ENCODE measurements at places on chromosomes 2 and 18. TPM values are rescaled to one million over a fixed set of nuclear protein-coding genes. Genes with fewer than 3 reads are reported as not detected.

DNA sequence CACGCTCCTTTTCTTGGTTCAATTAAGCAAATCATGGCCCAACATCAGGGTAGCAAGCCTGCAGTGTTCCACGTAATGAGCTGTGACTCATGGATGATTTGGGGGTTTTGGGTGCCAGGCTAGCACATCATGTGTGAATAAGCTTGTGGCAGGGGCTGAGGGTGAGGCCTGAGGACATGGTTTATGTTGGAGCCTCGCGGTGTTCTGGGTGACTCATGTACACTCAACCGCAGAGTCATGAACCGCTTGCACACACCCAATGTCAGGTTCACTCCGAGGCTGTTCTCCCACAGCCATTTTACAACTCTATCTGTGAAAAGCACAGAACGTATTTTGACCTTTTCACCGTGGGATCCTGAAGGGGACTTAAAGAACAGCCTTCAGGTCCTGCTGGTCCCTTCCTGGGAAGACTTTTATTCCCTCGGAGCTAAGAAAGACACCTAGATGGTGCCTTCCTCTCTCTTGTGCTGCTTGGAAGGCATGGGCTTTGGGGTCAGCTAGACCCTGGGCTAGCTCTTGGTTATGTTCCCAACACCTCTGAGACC, 139.9 kb upstream of the ZEB2 start:
- H3K27ac ChIP-seq: no peak overlapping the region
- no peaks in the 10 kb centered on the region for H3K36me3 ChIP-seq
- DNase-seq: no peak

- H3K27ac ChIP-seq: no peak overlapping the region
- peaks cover 31% of the 10 kb centered on the region for H3K4me1 ChIP-seq
- H3K4me3 ChIP-seq: no peak overlapping the region
- no peaks in the 10 kb centered on the region for H3K36me3 ChIP-seq
- no peak for DNase-seq
Observed at GRCh38 chr2:239262484-239263230, 138.2 kb downstream of the HDAC4 start.

DNA sequence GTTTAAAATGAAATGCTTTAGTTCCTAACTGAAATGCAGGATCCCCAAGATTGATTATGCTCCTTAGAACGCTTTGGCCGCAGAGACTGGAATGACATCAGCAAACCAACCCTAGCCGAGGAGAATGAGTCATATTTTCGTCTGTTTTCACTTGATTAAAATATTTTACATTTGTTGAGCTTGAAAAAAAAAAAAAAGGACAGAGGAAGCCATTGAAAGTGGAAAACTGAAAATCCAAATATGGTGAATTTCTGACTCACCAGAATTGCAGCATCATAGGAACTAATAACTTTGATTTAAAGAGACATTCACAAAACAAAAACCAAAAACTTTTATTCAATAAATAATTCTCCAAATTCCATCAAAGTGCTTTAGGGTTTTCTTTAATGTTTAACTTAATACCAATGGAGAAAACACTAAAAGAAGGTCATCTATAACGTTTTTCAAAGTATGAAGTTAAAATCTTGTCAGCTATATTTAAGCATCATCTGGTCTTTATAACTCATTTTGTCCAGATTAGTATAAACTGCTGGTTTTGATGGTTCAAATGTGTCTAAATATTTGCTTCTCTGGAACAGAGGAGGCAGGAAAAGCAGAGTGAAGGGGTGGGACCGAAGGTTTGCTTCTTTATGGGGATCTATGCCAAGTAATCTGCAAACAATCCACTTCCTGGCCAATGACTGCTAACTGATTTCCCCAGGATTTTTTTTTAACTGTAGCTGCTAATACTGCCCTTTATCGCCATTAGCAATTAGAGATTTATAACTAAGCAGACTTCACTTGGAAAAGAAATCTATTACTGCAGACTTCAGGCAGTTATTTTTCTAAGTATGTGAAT, 30.9 kb upstream of the COL5A2 start:
- DNase-seq: peak; percentile 85
- no peaks in the 10 kb centered on the region for H3K36me3 ChIP-seq
- peaks cover 10% of the 10 kb centered on the region for H3K4me1 ChIP-seq
- no peak overlapping the region for H3K4me3 ChIP-seq
- no peaks in the 10 kb centered on the region for H3K27me3 ChIP-seq
- H3K27ac ChIP-seq: peak overlapping the region; percentile 60

Gene UGT1A4
- not detected for total RNA-seq

DNA sequence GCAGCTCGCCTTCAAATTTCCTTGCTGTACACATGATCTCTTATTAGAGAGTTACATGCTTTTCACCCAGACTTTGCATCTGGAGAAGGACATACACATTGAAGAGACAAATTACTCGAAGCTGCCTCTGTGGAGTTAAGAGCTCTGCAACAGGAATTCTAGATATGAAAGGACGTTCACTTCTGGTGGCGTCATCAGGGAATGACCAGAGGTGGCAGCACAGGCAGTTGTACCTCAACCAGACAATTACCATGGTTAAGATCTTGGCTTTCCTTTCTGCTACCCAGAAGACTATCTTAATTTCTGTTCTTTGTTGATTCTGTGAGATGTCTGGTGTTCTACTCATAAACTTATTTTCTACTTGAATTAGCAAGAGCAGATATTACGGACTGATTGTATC, 39.1 kb upstream of the MC4R start:
- H3K4me1 ChIP-seq: no peaks in the 10 kb centered on the region
- no peak for DNase-seq
- no peaks in the 10 kb centered on the region for H3K27me3 ChIP-seq

Gene GCG
- not detected for total RNA-seq

Gene IL1R1
- 163 TPM for total RNA-seq

- peak overlapping the region; percentile 6 for H3K27ac ChIP-seq
- DNase-seq: no peak
- H3K36me3 ChIP-seq: no peaks in the 10 kb centered on the region
- H3K4me1 ChIP-seq: peaks cover 20% of the 10 kb centered on the region
Observed at GRCh38 chr2:20525041-20526035, 78.5 kb downstream of the RHOB start.

- no peaks in the 10 kb centered on the region for H3K4me1 ChIP-seq
- no peaks in the 10 kb centered on the region for H3K27me3 ChIP-seq
- H3K36me3 ChIP-seq: no peaks in the 10 kb centered on the region
- no peak for DNase-seq
- no peak overlapping the region for H3K27ac ChIP-seq
Observed at GRCh38 chr2:181352158-181352557, 105.0 kb upstream of the ITGA4 start.

Gene SIGLEC15
- 0.64 TPM for total RNA-seq

GRCh38 chr2:172969166-172969565, 106.5 kb upstream of the MAP3K20 start:
- peaks cover 2% of the 10 kb centered on the region for H3K36me3 ChIP-seq
- H3K27me3 ChIP-seq: no peaks in the 10 kb centered on the region
- no peak for DNase-seq
- H3K27ac ChIP-seq: no peak overlapping the region
- peaks cover 7% of the 10 kb centered on the region for H3K4me1 ChIP-seq
- no peak overlapping the region for H3K4me3 ChIP-seq

- no peaks in the 10 kb centered on the region for H3K4me1 ChIP-seq
- H3K27ac ChIP-seq: no peak overlapping the region
- H3K36me3 ChIP-seq: no peaks in the 10 kb centered on the region
- H3K27me3 ChIP-seq: no peaks in the 10 kb centered on the region
- DNase-seq: no peak
Observed at GRCh38 chr18:66550366-66550765, 53.5 kb downstream of the CDH19 start.

DNA sequence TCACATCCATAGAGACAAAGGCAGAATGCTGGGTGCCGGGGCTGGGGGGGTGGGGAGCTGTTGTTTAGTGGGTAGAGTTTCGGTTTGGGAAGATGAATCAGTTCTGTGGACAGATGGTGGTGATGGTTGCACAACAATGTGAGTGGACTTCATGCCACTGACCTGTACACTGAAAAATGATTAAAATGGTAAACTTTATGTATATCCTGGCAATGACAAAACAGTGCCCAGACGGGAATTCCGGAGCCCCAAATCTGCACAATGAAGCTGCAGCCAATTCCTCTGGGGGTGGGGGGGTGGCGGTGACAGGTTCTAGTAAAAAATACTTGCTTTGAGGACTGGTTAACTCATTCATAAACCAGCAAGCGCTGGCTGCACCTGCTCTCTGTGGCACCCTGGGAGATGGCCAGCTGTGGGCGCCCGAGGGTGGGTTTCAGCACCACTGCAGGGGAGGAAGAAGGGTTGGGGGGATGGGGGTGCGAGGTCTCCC, 81.8 kb upstream of the HPCAL1 start:
- H3K27me3 ChIP-seq: no peaks in the 10 kb centered on the region
- H3K36me3 ChIP-seq: no peaks in the 10 kb centered on the region

DNA sequence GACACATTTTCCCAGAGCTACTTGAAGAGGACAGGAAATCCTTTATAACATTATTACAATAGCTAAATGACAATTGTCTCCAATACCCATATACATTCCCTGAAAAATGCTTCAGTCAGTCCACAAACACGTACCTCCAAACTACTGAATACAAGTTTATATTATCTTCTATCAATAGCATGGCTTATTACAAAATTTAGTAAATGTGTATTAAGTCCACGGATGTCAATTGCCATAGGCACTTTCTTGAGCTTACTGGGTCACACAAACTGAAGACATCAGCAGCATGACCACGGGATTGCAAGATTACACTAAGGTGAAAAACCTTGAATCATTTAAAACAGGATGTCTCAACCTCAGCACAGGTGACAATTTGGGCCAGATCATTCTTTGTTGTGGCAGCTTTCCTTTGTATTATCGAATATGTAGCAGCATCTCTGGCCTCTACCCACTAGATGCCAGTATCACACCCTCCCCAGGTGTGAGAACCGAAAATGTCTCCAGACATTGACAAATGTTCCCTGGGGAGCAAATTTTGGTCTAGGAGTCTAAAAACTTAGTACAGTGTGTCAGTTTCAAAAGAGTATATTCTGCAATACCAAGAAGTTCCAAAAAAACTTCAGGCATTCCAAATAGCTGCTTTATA, 1.4 kb downstream of the MBD2 start:
- DNase-seq: no peak
- no peak overlapping the region for H3K4me3 ChIP-seq
- H3K36me3 ChIP-seq: no peaks in the 10 kb centered on the region
- no peak overlapping the region for H3K27ac ChIP-seq
- peaks cover 4% of the 10 kb centered on the region for H3K4me1 ChIP-seq

DNA sequence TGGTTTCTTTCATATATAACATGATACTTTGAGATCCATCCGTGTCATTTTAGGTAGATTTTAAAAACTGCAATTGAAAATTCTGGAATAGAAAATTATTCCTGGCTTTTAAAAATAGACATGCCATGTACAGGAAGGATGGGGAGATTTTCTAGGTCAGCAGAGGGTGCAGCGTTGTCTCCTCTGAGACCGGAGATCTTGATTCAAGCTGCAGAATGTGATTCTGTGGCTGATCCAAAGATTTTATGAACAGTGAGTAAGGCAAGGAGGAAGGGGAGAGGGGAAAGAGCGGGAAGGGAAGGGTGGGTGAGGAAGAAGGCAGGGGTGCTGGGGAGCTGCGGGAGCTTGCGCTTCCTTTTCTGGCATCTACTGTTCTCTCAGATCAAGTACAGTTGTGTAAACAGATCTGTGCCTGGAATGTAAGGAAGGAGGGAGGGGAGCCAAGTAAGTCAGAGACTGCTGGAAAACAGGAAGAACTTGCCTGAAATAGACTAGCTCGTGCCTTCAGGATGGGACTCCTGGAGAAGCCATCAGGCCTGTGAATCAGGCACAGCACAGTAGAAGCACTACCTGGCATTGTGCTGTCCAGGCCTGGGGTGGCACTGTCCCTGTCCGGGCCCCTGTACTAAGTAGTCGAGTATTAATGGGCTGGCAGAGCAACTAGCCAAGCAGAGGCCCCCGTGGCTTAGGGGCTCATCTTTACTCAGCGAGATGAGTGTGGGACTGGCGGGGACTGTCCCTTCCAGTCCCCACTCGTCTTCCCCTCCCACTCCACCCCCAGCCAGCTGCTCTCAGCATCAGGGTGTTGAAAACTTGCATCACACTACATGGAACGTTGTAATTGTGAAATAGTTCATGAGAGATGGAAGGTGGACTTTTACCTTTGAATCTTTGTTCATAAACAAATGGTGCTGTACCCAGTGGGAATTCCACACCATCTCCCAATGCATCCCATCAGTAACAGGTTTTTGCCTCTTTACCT, 163.5 kb downstream of the UXS1 start:
- H3K27ac ChIP-seq: peak overlapping the region; percentile 59
- H3K36me3 ChIP-seq: no peaks in the 10 kb centered on the region
- peak; percentile 96 for DNase-seq
- H3K27me3 ChIP-seq: no peaks in the 10 kb centered on the region

GRCh38 chr2:107376909-107377308, 449.8 kb upstream of the RGPD4 start:
- DNase-seq: no peak
- H3K4me1 ChIP-seq: no peaks in the 10 kb centered on the region
- H3K27ac ChIP-seq: no peak overlapping the region

GRCh38 chr18:43800584-43800983, 523.3 kb upstream of the SYT4 start:
- no peaks in the 10 kb centered on the region for H3K4me1 ChIP-seq
- no peak overlapping the region for H3K4me3 ChIP-seq
- no peak overlapping the region for H3K27ac ChIP-seq
- DNase-seq: no peak
- H3K27me3 ChIP-seq: no peaks in the 10 kb centered on the region

Gene VPS54
- 49.3 TPM for total RNA-seq

Gene RAB12
- 36.3 TPM for total RNA-seq

Gene SPDYA
- 6.9 TPM for total RNA-seq

DNA sequence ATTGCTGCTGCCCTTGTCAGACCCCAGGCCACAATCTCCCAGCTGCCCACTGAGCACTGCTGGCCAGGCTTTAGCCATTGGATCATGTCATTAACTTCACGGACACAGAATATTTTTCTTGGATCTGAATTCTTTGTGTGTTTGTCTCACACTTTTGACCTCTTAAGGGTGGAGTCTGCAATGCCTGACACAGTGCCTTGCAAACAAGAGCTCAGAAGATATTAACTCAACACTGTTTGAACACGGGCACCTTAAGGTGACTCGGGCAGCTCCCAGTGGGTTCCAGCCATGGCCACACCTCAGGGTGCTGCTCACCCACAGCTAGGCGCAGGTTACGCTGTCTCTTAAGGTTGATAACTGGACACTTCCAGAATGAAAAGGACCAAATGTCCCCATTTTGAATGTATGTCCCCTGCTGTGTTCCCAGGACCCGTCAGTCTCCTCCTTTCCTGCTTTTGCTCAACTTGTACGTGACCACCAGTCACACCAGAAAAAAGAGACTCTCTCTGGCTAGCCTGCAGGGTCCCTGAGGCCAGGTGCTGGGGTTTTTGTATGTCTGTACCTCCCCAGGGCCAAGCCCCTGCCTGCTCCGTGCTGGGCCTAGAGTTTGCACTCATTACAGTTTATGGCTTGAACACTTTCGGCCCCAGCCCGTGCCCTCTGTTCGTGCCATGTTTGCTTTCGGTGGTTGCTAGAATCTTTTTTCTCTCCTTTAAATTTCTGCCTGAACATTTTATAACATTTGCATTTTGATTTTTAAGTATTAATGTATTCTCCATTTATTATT, 33.4 kb upstream of the TMEM131 start:
- no peak overlapping the region for H3K27ac ChIP-seq
- no peaks in the 10 kb centered on the region for H3K36me3 ChIP-seq
- no peaks in the 10 kb centered on the region for H3K4me1 ChIP-seq
- DNase-seq: no peak
- no peak overlapping the region for H3K4me3 ChIP-seq

GRCh38 chr2:213679894-213680293, 395.6 kb downstream of the SPAG16 start:
- DNase-seq: no peak
- H3K36me3 ChIP-seq: no peaks in the 10 kb centered on the region
- no peak overlapping the region for H3K27ac ChIP-seq
- no peak overlapping the region for H3K4me3 ChIP-seq
- no peaks in the 10 kb centered on the region for H3K4me1 ChIP-seq
